ENCODE measurements at places on chromosomes 16 and 17.

- no peak for DNase-seq
Measured at GRCh38 chr17:13140750-13141149, 122.9 kb upstream of the ELAC2 start.

- DNase-seq, result no peak
Measured at GRCh38 chr16:1137604-1138003, 15.3 kb upstream of the CACNA1H start.

GRCh38 chr16:89159066-89159849 is 12.3 kb upstream of the CDH15 start:
- DNase-seq, result no peak

DNA sequence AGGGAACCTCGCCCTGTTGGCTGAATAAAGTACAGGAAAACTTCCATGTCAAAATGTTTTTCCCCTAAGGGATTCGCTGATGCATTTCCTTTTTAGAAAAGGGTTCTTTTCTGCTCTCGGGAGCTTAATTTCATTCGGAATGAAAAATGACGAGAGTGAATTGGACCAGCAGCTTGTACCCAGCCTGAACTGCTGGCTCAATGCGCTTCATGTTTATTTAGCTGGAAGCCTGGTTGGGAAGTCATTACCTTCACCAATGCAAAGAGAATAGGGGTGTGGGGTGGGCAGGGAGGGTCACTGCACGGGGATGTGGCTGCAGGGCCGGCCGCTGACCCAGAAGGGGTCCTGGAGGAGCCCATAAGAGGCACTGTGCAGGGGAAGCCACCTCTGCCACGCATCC is 207.7 kb downstream of the ENGASE start:
- no peak for DNase-seq

DNA sequence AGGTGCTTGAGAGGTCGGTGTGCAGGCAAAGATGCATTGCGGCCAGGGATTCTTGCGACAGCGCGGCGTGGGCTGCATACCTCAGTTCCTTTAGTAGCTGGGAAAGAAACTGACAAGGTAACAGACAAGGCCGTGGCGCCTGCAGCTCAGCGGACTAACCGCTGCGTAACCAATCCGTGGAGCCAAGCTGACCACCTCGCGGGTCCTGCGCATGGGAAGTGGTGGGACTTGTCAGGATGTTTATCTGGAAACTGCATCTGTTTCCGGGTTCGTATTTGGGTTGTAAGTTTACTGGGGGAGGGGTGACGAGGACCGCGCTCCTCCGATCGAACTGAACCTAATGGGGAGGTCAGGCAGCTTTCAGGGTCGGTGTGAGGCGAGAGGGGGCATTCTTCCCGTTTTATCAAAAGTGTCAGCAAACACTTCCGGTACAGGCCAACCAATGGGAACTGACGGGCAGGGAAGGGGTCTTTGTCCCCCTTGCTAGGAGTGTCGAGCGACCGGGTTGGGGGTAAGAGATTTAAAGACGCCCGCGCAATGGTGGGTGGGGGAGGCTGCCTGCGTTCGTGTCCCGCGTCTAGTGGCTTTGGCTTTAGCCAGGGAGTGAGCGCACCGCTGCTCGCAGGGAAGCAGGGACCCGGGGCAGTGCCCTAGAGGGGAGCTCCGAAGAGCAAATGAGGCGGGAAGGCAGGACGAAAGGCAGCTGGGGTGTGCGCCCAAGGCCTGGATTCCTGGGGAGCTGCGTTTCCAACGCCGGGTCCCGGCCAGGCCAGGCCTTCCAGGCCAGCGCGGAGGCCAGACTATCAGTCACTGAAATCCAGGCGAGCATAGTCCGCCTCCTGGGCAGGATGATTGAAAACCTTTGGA is 7.0 kb downstream of the IRX6 start:
- DNase-seq, result no peak

DNA sequence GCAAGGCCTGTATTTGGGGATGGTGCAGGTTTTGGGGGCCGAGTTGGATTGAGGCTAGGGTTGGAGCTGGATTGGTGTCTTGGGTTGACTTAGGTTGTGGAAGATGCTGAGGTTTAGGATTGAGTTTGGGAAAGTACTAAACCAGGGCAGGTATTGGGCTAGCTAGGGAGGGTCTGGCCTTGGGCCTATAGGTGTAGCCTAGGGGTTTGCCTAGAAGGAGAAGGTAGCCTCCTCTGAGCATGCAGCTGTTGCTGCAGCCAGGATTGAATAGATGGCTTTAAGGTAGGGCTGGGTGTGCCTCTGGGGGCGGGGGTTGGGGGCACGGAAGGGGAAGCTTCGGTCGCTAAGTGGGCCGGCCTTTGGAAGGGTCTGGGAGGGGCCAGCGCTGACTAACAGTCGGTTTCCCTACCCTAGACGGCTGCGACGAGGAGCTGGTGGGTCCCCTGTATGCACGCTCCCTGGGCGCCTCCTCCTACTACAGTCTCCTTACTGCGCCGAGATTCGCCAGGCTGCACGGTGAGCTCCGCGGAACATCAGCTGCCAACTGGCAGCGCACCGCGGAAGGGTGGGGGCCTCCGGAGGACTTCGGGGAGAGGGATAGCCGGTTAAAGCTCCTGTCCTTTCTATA is 1.2 kb downstream of the CNTNAP1 start:
- DNase-seq, result no peak

GRCh38 chr16:55678161-55678821 is 22.5 kb downstream of the SLC6A2 start:
- DNase-seq, result no peak

GRCh38 chr16:89610108-89610453 is 3.4 kb upstream of the DPEP1 start:
- no peak for DNase-seq

DNA sequence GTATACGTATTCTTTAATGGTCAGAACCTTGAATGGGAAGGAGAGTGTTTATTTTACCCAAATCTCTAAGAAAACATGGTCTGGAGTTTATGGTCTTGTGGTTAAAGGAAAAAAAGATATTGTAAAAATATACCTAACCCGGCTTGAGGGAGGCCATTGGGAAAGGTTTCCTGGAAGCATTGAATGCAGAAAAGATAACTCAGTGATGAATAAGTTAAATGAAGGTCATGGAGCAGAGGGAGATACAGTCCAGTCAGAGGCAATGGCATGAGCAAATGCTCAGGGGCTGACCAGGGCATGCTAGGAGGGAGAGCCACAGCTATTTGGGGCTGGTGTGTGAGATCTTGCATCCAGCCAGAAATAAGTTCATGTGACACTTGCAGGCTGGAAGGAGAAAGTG is 430.4 kb upstream of the CDH5 start:
- no peak for DNase-seq

DNA sequence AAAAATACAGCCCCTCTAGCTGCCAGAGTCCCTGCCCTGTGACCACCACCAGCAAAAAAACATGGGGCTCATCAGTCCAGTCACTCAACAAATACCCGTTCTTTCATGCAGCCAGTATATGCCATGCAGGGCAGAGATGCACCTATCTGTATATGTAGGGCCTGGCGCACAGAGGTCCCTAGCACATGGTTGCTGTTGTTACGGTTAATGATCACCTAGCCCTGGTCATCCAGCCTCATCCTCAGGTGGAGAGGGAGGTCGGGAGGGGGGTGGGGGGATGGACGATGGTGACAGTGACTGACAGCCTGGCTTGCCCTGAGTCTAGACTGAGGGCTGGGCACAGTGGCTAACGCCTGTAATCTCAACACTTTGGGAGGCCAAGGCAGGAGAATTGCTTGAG is 1.5 kb downstream of the SDR42E2 start:
- no peak for DNase-seq

DNA sequence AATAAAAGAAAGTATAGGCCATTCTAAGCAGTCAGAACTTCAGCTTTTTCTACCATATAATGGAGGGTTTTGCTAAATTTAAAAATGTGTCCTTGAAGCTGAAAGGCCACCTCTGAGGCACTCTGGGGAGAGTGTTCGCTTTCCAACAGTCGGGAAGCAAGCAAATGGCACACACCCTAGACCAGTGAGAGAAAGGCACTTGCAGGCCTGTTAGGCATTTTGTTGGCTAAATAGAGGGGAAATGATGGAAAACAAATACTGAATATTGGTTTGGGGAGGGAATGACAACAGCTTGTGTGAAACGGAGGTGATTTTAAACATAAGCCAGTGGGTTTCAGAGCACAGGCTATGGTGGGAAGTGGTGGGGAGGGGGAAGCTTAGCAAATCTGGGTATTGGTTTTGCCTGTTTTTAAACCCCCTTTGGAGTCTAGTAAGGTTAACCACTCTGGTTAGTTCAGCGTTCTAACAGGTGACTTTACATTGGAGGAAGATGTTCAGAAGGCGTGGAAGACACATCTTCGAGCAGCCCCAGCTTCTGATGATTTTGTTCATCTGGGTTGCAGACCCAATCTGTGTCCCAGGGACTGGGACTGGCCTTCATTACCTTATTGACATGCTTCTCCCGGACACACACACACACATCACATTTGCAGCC is 90.5 kb downstream of the PRKCA start:
- no peak for DNase-seq

DNA sequence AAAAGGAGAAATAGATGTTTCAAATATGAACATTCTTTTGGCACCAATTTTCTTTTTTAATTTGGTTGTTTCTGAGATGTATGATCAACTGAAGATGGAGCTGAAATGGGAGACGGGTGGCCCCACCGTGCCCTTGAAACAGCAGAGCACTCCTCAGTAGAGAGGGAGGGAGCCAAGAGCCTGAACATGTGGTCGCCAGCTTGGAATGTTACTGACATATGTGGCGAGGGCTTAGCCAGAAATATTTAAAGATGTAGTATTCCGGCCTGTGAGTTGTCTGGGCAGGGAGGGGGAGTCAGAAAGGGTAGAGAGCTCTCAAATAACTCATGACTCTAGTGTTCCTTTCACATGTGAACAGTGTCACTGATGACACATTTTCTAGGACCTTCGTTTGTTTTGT is 13.3 kb upstream of the MRC2 start:
- DNase-seq, result no peak

DNA sequence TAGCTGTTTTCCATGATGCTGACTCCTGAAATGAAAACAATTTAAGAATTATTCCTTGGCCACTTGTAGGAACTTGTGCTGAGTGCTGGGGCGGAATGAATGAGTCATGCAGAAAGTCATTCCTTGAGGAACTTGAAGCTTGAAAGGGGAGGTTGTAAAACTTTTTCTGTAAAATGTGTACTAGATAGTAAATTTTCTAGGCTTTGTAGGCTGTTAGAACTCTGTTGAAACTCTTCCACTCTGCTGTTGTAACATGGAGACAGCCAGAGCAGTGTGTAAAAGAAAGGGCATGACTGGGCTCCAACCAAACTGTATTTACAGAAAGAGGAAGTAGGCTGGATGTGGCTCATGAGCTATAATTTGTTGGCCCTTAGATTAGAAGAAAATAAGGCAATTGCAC is 46.1 kb downstream of the ABCA8 start:
- no peak for DNase-seq

DNA sequence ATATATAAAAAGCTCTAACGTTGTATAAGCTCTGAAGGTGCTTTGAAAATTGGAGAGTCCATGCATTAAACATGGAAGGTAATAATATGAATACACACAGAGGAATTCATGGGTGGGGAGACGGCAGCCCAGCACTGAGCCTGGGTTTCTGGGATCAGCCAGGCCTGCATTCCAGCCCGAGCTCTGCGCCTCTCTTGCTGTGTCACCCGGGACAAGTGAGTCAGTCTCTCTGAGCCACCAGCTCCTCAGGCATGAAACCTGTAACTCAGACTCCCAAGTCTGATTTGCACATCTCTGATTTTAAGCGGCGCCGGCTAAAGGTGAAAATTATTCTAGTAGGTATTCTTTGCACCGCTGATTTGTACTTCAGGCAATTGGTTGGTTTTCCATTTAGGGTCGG is 238.8 kb downstream of the MRTFB start:
- DNase-seq, result no peak

DNA sequence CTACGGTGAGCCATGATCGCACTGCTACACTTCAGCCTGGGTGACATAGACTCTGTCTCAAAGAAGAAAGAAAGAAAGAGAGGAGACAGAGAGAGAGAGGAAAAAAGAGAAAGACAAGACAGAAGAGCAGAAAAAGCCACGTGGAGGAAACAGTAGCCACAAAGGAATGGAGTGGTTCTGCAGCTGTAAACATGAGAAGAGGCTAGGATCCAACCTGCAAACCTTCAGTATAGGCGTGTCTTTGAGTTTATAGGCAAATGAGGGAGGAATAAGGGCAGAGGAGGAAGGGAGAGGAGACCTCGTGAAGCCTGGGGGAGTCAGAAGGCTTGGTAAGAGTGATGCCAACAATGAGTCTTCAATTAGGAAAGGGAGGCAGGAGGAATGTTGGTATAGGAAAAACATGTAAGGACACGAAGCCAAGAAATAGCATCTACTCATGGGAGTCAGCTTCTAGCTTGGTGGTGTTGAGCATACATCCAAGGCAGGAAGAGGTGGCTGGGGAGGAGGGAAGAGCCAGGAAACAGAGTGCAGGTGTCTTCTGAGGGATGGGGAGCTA is 3.9 kb downstream of the MED9 start:
- no peak for DNase-seq

DNA sequence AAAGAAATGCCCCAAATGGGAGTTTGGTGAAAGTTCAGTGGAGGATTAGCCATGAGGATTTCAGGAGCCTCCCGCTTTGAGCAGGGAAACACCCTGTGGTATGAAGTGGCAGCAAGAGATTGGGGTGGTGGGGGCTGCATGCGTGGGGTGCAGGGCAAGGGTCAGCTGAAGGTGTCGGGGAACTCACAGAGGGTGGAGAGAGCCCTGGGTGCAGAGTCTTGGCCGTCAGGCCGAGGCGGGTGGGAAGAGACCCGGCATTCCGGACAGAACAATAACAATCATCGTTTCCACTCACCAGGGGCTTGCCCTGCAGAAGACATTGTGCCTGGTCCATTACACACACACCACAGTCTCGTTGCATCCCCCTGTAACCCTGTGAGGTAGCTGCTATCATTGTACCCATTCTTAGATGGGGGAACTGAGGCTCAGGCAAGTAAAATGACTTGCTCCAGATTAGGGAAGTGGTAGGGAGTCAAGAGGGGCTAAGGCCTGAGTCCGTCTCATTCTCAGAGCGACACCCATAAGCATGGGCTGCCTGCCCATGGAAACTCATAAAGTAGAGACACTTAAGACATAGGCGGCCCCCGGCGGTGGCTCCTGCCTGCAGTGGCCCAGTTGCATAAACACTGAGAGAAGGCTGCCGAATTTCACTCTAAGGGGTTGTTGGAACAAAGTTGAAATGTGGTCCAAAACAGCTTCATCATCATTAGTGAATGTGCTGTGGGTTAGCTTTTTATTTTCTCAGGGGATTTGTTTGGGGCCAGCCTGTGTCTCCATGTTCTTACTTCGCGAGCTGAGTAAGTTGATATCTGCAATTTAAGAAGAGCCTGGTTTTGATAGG is 93.3 kb downstream of the CMIP start:
- DNase-seq, result no peak

Data from HS-27A (cell line).